ENCODE measurements at places on chromosomes 4 and X.

GRCh38 chr4:33357121-33357520, 2637.0 kb downstream of the PCDH7 start:
- no peak for DNase-seq

DNA sequence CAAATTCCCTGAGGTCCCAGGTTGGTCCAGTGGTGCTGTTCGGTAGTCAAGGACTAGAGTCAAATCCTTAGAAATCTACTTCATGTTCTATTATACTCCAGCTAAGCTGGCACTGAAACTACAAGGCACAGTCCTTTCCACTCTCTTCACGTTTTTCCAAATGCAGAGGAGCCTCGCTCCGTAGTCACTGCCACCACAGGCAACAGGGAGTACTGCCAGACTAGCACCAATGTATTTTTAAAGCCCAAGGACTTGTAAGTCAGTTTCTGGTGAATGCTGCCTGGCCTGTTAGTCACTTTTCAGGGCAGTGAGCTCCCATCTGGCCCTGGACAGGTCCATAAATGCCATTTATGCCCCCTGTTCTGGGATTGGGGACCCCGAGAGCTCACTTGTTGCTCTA, 323.5 kb downstream of the FAM47A start:
- DNase-seq = no peak

DNA sequence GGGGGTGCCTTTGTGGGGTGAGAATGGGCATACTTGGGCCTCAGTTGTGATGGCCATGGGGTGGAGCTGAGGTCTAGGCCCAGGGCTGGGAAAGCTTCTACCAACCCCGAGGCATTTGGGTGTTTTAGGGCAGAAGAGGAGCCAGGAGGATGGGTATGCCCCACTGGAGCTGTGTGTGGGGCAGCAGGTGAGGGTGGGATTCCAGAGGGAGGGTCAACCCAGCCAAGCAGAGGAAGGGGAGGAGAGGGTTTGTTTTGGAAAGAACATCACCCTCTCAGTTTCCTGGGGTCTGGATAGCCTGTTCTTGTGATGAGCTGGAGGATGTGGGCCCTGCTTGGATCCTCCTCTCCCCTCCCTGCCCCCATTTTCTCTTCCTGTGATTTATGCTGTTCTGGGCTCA, 620 bp downstream of the IL9R start:
- DNase-seq = no peak

DNA sequence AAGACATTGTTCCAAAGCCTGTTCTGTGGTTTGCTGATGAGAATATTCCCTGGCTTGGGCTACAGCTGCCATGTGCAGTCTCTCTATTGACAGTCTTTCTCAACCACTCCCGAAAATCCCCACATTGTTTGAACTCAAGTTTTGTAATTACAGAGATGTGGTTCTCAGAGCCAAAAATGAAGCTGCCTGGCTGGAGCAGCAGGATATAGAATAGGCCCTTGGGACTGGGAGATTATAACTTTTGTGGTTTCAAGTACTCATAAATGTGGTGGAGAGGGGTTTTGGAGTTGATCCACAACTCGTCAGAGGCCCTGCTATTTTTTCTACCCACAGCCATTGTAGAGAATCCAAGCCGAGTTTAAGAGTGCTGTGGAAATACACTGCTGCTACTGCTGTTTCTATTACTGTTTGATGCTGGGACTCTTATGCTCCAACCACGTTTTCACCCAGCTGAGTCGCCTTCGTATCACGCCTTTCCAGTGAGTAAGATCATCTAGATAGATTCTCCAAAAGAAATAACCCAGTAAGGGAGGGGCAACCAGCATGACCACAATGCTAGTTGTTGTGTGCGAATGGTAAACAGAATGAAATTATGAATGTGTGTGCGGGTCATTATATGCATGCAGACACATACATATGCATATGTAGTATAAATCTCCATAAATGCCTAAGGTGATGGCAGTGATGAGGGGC, 57.1 kb upstream of the ATXN3L start:
- DNase-seq = no peak

- no peak for DNase-seq
Observed at GRCh38 chr4:2489841-2490552, 21.1 kb downstream of the RNF4 start.

- DNase-seq = no peak
Observed at GRCh38 chr4:6916587-6917460, 7.2 kb downstream of the TBC1D14 start.

DNA sequence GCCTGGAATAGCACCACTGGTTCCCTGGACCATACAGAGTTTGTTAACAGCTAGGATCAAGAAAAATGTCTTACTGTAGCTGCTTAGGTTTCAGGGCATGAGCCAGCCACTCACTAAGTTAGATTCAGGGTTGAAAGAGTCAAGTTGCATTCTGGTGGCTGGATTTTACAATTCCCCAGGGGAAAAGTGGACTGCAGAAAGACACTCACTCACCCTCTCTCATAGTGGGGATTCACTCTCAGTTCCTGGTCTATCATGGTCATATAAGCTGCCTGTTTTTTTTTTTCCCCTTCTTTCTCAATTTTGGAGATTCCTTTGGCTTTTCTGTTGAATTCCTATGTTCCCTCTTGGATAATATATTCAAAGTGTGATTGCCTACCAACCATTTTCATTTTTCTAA, 744.2 kb upstream of the GRIA3 start:
- no peak for DNase-seq

- no peak for DNase-seq
Observed at GRCh38 chrX:70592091-70592490, 147.5 kb downstream of the DLG3 start.

DNA sequence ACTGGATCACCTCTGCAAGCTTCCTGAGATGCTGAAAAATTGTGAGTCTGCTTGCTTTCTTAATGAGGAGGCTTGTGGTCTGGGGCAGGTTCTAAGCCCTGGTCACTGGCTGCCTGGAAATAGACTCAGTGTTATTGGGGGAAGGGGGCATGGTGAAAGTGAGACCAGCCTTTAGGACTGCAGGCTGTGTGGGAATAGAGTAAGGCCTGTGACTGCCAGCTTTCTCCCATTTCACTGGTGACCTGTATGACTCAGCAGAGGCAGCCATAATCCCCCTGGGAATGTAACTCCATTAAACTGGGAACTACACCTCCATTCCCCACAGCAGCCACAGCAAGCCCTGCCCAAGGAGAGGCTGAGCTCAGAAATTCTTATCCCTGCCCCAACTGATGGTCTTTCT, 55.9 kb upstream of the IL15 start:
- no peak for DNase-seq

- no peak for DNase-seq
Observed at GRCh38 chr4:2810388-2810787, 17.5 kb downstream of the SH3BP2 start.

DNA sequence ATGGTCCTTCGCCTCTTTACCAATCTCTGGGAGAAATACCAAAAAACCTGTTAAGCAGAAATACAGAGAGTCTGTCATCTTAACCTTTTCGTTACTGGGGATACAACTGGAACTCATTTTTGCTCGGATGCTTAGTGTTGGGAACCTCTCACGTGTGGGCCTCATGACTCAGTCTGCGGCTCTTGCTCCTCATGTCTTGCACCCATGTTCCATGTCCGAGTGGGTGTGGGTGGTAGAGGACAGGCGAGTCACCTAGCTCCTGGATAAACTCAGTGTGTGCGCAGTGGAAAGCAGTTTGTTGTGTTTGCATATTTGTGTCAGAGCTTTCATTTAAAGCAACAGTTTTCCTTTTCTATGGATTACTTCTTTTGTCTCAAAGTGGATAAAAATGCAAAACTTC, 70.6 kb downstream of the TNIP2 start:
- DNase-seq = no peak

DNA sequence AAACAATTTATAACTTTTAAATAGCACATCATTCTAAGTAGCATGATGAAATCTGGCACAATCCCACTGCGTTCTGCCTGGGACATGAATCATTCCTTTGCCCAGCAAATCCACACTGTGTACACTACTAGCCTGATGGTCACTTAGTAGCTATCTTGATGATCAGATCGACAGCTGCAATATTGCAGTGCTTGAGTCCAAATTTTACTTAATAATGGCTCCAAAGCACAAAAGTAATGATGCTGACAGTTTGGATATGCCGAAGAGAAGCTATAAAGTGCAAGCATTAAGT, 86.6 kb upstream of the NPNT start:
- no peak for DNase-seq

DNA sequence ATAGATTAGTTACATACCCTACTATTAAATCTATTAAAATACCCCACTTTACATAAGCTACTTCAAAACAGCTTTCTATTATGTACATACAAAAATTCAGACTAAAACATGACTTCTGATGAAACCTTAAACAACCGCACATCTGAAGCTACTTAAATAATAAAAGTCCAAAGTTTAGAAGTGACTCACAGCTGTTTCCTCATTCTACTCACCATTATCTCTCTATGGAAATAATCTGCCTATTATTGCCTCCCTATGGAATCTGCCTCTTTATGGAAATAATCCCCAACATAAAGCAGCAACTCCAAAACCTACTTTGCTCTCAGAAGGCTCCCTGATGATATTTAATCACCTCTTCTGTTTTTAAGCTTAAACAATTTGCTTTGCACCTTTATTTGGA, 15.7 kb upstream of the BANK1 start:
- DNase-seq = no peak

GRCh38 chrX:97215186-97215585, 331.5 kb downstream of the RPA4 start:
- no peak for DNase-seq

- no peak for DNase-seq
Observed at GRCh38 chr4:78451407-78451806, 100.2 kb upstream of the ANXA3 start.

GRCh38 chr4:176188654-176189053, 6.7 kb downstream of the SPATA4 start:
- no peak for DNase-seq

DNA sequence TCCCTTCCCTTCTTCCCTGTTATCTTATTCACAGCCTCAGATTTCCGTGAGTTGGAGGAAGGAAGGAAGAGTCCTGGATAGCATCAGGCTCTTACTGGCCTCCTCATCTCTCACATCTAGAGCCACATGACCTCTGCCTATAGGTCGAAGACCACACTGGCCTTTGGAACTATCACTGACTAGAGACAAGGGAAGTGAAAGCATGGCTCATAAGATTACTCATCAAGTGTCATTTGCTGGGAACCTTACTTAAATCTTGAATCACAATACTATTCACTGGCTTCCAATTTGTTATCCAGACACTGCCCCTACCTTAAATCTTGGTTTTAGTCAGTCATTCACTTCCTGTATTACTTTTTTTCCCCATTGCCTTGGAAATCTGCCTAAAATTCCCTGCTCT, 61.6 kb upstream of the MTMR8 start:
- DNase-seq = no peak

- DNase-seq = no peak
Observed at GRCh38 chrX:102958794-102959193, 21.7 kb downstream of the RAB40AL start.

DNA sequence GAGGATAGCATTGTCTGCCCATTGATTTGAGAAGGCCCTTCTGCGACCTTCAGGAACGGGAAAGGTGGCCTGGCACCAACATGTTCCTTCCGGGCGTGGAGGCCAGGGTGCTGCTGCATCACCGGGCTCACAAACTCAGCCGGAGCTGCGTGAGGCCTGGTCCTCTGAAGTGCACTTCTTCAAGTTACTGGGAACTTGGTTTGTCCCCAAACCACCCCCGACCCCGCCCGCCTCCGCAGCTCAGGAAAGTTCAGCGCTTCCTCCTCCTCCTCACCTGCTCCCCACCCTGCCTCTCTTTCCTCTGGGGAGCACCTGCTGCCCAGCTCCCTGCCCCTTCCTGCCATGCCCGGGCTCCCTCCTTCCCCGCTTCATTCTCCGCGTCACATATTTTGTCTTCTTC, 116.0 kb upstream of the LRPAP1 start:
- DNase-seq = no peak

DNA sequence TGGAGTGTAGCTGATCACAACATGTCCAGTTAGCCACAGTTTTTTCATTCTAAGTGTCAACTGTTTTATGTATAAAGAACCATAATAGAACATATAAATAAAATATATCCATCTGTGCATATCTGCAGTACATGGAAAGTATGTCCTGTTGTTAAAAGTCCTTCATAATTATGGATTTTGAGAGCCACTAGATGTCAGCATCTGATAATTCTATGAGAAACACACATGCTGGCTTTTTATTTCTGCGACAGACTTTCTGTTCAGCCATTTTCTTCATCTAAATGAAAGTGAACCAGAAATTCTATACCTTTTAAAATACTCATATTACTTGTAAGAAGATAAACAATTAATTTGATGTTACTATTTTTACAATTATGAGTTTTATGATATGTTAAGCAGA, 251.5 kb downstream of the GPM6A start:
- DNase-seq = no peak

- no peak for DNase-seq
Observed at GRCh38 chr4:155974476-155974749, 20.7 kb upstream of the CTSO start.

DNA sequence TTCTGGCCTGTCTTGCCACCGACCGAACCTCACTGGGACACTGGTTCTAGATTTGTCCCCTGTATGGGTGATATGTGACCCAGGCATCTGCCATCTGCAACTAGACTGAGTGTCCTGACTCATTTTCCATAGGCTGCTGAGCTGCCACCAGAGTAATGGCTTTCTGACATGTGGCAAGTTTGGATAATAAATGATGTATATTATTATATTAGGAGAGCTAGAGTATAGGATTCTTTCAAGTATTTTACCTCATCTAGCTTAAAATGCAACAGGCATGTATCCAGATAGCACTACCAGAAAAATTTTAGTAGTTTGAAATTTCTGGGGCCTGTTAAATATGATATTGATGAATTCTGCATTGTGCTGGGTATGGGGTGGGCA, 15.8 kb upstream of the PGRMC2 start:
- no peak for DNase-seq

GRCh38 chr4:180792541-180792940, 1450.7 kb upstream of the TENM3 start:
- no peak for DNase-seq

DNA sequence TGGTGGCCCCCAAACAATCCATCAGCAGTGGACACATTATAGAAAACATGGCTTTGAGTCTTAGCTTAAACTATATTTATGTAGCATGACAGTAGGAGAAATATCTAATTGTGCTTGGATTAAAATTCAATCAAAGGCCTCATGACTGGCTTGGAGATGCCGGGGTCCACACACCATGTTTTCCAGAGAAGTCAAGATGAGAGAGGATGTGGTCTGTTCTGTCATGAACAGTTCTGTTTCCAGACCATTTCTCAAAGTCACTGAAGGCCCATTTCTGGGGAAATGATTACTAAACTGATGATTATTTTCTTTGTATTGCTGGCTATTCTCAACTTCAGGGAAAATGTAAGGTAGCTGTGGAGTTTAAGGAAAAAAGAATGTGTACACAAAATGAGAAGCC, 76.3 kb downstream of the C4orf51 start:
- no peak for DNase-seq

DNA sequence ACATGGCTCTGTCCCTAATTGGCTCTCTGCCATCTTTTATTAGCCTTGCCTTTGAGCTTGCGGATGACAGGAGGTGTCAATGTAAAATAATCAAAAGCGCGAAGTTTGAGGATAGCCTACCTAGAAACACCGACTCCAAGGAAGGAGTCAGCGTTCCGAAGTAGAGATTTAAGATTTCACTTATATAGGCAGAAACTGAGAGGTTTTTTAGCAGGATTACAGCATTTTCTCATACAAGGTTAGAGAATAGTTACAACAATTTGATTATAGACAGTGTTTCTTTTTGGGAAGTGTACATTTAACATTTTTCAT, 499 bp upstream of the NFXL1 start:
- DNase-seq = no peak

- no peak for DNase-seq
Observed at GRCh38 chr4:157225096-157225495, 4.6 kb downstream of the GRIA2 start.
